NCI-H460 (cell line): ENCODE measurements at places on chromosomes 16 and 17. TPM values are rescaled to one million over a fixed set of nuclear protein-coding genes. Genes with fewer than 3 reads are reported as not detected.

DNA sequence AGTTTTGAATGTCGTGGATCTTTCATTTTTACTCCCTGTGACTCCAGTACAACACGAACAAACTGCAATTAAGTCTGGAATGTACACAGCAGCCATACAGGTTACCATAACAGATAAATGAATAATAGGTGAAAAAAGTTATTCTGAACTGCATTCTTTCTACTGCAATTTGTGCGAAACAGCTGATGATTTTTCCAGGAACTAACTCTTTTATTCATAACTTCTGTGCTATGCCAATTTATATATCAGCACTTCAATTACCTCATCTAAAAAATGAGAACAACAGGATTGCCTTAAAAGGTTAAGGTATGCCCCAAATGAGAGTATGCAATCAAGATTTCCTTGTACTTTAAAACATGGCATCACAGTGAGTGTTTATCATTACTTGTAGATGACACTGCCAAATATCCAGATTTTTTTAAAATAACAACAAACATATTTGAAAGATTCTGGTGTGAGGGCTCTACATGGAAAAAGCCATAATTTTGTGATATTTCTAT lies 238.9 kb downstream of the CDH8 start:
- no peak for DNase-seq

CYGB gene
- 2.8 TPM in 2 replicates for total RNA-seq

CCL11 gene
- not detected in 2 replicates for total RNA-seq

NPIPA2 gene
- total RNA-seq: 2.7 and 3.7 TPM in 2 replicates

- no peak for DNase-seq
Observed at GRCh38 chr16:72371307-72372086, 199.5 kb upstream of the PMFBP1 start.

DNA sequence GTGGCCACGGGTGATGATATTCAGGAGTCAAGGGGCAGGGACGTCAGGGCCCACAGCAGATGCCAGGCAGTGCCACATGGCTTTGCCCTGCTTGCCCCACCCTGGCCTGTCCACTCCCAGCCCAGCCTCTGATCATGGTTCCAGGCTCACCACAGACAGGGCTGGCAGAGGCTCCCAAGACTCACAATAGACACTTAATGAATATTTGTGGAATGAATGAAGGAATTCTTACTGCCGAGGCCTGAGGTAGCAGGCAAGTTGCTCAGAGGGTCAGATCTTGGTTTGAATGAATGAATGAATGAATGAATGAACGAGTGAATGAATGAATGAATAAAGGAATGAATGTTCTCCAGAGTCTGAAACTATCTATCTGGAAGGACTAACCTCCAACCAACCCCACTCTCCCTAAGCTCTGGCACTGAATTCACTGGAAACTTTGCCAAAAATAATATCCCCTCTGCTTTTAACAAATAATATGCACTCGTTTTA lies 60.9 kb downstream of the RAI1 start:
- no peak for DNase-seq

KCNJ18 gene
- not detected in 2 replicates for total RNA-seq

SLC6A2 gene
- not detected in 2 replicates for total RNA-seq

GRCh38 chr16:50833929-50834328 lies 92.0 kb downstream of the CYLD start:
- no peak for DNase-seq

GRCh38 chr16:24027466-24027865 lies 191.7 kb downstream of the PRKCB start:
- no peak for DNase-seq

DNA sequence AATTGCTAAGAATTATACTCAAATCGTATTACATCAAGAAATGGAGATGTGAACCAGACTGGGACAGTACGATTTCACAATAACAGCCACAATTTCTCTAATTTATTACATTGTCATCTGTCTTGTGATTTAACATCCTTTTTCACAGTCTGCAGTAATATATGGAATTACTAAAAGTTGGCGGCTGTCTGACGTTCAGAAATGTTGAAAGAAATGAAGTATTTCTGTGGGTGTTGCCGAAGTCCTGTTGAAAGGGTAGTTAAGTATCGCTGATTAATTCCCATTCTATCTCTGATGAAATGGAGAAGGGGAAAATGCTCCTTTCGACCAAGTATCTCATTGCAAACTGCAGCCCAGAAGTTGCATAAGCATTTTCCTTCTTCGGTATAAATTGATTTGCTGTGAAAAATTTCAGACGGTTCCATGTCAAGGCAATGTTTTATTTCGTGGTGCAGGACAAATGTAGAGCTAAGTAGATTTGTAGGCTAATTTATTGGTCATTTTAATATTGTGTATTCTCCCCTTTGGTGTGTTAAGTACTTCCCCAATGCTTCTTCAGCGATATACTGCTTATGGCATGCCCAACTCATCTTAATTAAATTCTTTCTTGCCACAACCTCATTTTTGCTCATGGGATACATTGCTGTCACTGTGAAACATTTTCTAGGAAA lies 775.2 kb upstream of the RBFOX1 start:
- no peak for DNase-seq

DNA sequence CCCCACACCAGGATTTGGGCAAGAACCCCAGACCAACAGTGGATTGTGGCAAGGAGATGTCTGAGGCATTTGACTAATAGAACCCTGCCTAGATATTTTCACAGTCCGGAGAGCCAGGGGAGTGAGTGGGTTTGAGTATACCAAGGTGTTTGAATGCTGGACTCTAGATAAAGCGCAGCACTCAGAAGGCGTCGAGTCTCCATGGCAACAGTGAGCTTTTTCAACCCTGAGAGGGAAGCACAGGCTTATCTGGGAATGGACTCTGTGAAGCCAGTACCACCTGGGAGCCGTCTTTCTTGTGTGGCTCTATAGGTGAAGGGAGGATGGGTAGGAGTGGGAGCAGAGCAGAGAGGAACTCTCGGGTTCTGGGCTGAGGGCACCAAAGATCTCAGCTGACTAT lies 147.0 kb downstream of the SHISA6 start:
- no peak for DNase-seq

DNA sequence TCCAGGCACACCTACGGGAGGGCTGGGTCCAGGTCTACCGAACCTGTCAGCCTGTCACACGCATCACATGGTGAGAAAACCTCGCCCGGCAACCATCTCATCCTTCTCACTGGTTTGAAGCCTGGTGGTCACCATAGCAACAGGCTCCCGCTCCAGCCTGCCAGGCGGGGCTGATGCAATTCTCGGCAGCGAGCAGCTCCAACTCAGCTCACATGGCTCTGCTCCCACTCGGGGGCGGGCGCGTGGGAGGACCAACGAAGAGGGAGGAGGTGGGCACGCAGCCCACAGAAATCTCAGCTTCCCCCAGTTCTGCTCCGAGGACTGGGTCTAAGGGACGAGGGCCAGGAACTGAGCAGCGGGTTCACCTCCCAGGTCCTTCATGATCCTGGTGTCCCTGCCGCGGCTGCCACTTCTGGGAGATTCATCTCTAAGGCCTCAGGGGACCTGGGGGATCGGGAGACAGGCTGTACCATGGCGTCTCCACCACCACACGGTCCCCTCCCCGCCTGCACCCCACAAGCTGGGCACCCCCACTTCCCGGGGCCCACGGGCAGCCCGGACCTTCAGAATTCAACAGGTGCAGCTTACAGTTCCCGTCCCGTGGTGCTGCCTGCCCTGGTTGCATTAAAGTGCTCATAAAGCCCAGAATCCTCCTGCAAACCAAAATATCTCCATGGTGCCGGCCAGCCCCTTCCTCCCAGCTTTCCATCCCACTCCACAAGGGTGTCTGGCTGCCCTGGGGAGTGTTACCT lies 25.8 kb downstream of the ABR start:
- DNase-seq: peak; percentile 40

DNA sequence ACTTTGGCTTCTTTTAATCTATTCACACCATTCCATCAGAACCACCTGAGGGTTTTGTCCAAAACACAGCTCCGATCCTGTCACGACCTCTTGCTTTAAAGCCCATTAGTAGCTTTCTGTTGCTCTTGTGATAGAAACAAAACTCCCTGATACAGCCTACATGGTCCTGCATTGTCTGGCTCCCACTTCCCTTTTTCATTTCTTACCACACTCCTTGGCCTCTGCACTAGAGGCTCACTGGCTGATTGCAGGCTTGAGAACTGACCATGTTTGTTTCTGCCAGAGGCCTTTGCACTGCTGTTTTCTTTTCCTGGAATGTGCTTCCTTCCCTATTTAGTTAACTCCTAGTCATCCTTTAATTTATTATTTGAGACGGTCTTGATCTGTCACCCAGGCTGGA lies 23.7 kb downstream of the IST1 start:
- no peak for DNase-seq

PFAS gene
- 54.7 and 57.4 TPM in 2 replicates for total RNA-seq

- DNase-seq: no peak
Observed at GRCh38 chr16:31464348-31464769, 5.1 kb downstream of the ARMC5 start.

- DNase-seq: peak; percentile 50
Observed at GRCh38 chr17:4881761-4882555, 17.4 kb upstream of the C17orf107 start.

DNA sequence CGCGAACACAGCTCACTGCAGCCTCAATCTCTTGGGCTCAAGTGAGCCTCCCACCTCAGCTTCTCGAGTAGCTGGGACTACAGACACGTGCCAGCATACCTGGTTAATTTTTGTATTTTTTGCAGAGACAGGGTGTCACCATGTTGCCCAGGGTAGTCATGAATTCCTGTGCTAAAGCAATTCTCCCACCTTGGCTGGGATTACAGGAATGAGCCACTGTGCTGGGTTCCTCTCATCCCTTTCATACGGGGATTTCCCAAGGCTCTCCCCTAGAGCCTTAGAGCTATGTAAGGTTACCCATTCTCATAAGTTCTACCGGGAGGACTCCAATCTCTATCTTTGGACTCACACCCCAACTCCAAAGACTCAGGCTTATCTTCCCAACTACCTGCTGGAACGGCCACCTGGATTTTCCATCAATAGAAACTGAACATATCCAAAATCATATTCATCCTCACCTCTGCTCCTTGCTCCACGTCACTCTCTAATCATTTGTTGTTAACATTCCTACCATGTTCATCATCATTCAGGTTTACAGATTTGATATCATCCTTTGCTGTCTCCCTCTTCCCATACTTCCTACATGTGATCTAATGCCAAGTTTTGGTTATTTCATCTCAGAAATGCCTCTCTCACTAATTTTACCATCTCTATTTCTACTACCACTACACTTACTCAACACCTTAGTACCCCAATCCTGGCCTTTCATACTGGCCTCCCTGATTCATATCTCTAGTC lies 92.5 kb downstream of the NCOR1 start:
- no peak for DNase-seq

DNA sequence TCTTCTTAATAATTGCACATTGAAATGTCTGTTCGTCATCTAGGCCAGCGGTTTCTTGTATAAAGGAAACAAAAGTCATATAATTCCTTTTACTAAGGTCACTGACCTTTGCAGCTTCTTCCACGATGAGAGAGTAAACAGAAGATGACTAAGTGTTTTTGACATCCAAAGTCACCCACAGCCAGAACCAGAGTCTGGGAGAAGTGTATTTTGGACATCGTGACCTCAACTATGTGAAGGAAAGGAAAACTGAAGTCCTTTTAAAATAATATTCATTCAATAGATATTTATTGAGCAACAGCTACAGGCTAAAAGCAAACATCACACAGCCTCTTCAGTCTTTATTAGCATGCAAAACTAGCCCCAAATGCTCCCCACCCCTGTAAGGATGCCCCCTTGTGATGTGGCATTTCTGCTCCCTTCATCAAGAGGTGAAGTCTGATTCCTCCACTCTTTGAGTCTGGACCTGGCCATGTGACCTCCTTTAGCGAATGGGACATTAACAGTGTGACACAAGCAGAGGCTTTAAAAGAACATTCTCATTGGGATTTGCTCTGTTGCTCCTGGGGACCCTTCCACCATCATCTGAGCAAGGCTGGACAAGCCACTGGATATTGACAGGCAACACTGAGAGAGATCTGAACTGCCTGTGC lies 8.1 kb upstream of the PMP22 start:
- DNase-seq: peak; percentile 43

- no peak for DNase-seq
Observed at GRCh38 chr17:83170571-83171260, 91.3 kb downstream of the METRNL start.

DNA sequence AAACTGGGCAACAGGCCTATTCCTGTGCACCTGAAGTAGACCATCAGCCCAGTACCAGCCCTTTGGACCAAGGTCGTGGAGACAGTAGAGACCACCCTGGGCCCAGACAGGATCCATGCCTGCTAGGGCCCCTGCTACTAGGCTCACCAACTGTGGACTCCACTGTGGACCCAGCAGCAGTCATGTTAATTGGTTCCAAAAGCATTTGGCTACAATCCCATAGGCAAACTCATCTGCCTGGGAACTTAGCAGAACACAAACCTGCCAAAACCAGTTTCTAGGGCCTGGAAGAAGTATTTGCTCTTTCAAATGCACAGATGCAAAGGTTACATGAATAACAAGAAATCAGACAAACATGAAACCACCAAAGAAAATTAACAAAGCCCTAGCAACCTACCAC lies 53.1 kb downstream of the ACSM2A start:
- no peak for DNase-seq

DNA sequence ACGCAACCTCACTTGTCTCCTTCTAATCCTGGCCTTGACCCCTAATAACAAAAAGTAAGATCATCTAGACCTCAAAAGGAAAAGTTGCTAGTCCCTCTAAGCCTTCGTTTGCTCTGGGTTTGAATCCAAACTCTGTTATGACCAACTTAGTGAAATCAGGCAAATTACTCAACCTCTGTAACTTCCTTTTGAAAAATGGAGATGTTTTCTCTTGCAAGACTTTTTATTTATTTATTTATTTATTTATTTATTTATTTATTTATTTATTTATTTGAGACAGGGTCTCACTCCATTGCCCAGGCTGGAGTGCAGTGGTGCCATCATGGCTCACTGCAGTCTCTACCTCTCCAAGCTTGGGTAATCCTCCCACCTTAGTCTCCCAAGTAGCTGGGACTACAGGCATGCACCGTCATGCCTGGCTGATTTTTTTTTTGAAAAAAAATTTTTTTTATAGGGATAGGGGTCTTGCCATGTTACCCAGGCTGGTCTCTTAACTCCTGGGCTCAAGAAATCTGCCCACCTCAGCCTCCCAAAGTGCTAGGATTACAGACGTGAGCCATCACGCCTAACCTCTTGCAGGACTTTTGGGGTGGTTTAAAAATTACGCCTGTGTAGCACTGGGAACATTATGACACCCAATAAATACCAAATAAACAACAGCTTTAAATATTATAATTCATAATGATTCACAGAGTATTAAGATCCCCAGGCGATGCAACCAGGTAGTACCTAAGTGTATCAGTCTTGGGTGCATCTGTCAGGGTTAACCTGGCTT lies 63.4 kb downstream of the PITPNC1 start:
- DNase-seq: no peak
